ENCODE measurements at places on chromosomes 5 and 9.

DNA sequence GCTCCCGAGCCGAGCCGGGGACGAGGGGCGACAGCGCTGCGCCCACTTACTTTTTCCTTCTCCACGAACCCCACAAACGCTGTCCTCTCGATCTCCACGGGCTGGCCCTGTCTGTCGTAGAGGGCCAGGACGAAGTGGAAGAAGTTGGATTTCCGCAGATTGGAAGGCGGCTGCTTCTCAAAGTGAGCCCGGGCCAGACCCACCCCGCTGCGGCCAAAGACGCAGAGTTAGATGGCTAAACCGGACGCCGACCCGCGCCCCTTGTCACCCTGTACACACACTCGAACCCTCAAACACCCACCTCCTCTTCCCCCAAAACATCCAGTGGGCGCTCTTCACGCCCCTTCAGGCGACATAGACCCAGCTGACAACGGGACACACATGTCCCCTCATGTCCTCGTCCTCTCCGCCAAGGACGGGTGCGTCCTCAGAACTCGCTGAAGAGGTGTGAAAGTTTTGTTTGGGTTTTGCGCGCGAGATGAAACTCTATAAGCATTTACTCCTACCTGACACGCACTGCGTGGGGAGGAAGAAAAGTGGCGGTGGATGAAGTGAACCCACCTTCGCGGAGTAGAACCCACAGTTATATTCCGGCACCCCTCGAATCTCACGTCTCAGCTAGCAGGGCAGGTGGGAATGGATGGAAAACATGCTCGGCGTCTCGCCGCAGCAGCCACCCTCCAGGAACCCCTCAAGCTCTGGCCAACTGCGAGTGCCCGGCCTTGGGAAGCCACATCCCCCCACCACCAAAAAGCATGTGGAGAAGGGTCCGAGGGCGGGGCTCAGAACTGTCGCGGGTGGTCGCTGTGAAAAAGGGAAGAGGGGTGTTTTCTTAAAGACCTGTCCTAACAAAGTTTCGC is 2.6 kb downstream of the EBF1 start:
- no peak for DNase-seq

GRCh38 chr5:65811885-65812284 is 89.9 kb downstream of the NLN start:
- DNase-seq = no peak

- DNase-seq = no peak
Measured at GRCh38 chr9:79208791-79209396, 362.9 kb upstream of the TLE4 start.

DNA sequence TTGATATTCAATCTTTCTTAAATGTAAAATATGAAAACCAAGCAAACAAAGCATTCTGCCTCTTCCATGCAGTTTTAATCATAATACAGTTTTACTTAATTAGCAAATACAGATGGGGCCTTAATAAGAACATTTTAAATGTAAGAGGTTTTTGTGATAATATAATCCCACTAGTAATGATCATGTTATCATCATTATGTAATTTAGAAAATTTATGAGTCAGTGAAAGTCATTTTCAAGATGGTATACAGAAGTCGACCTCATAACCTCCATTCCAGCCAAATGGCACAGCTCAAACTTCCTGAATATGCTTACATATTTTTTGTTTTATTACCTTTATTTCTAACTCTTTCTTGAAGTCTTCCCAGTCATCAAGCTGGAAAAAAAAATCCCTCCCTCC is 102.2 kb upstream of the GNA14 start:
- DNase-seq = no peak

DNA sequence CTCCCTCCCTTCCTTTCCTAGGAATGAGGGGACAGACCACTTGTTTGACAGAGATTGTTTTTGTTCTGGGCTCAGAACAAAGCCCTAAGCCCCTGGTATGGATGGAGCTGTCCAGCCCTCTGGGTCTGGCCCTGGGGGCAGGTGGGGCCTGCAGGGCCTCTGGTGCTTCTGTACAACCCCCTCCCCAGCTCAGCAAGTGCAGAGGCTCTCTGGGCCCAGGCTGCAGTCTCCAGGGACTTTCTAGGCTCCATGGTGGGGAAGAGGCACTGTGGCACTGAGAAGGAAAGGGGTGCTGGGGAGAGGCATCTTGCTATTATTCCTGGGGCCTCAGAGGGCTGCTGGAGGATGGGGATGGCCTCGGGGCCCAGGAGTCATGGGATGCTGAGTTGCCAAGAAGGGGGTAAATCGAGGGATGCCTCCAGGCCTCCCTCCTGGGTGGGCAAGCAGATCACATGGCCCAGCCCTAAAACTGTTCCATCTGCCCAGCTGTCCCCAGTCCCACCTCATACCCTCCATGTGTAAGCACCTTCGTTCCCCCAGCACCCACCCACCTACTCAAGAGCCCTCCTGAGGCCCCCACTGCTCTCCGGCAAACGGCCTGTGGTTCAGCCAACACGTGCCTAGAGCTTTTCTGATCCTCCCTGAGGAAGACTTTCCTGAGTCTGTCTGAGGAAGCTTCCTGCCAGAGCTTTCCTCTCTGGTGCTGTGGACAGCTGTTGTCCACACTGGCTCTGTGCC is 225.7 kb downstream of the CACNA1B start:
- DNase-seq = no peak

DNA sequence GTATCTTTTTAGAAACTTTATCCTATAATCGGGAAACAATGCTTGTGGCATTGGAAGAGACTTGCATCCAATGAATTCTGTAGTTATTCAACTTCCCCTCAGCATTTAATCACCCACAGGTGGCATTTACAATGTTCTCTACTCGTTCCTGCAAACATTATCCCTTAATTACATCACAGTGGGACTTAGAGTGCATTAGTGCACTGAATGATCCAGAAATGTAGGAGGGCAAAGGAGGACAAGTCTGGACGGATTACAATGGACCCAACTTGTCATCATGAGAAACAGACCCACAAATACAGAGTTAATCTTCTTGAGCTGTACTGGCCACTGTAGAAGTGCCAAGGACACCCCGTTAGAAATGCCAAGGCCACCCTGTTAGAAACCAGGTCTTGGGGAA is 129.1 kb downstream of the DOCK8 start:
- no peak for DNase-seq

- DNase-seq = no peak
Measured at GRCh38 chr5:108353087-108353486, 28.8 kb downstream of the FBXL17 start.

DNA sequence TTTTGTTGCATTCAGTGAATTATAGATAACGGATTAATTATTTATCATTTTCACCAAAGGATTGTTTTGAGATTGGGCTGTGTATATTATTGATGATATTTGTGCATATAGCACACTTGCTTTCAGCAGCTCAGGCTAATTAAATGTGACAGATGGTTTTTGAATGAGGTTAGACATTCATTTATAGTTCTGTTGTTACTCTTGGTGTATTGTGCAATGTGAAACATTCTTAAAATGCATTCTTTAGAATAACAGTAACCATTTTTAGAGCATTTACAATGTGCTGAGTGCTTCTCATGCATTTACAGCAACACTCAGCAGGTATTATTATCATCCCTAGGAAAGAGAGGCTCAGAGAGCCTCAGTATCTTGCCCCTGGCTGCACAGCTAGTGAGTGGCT is 23.8 kb downstream of the NANS start:
- DNase-seq = no peak

DNA sequence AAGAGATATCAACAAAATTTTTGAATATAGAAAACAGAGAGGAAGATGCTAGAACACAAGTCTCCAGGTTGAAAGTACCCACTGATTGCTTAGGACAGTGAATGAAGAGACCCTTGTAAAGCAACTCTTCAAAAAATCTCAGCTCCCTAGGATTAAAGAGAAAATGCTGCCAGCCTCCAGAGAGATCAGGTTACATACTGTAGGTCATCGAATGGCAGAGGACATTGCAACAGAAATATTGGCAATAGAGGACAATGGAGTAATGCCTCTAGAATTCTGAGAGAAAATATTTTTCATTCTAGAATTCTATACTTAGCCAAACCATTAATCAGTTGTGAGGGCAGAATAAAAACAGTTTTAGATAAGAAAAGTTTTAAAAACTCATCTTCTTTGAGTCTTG is 43.1 kb upstream of the ELL2 start:
- no peak for DNase-seq

GRCh38 chr5:136087961-136088871 is 44.4 kb upstream of the SMAD5 start:
- peak; percentile 49 for DNase-seq

GRCh38 chr5:123755653-123756317 is 243.8 kb downstream of the CSNK1G3 start:
- DNase-seq = peak; percentile 58

GRCh38 chr5:132493241-132493640 is 2.7 kb upstream of the IRF1 start:
- DNase-seq = no peak

GRCh38 chr5:175133185-175133584 is 310.8 kb downstream of the DRD1 start:
- DNase-seq = no peak

GRCh38 chr9:33817327-33818166 is 587 bp downstream of the UBE2R2 start:
- DNase-seq = peak; percentile 38

- no peak for DNase-seq
Measured at GRCh38 chr5:142852416-142853198, 82.4 kb downstream of the ARHGAP26 start.

DNA sequence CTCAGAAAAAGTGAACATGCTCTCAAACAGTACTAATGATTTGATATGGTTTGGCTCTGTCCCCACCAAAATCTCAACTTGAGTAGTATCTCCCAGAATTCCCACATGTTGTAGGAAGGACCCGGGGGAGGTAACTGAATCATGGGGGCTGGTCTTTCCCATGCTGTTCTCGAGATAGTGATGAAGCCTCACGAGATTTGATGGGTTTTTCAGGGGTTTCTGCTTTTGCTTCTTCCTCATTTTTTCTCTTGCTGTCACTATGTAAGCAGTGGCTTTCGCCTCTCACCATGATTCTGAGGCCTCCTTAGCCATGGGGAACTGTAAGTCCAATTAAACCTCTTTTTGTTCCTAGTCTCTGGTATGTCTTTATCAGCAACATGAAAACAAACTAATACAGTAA is 401.3 kb downstream of the BNC2 start:
- DNase-seq = no peak

DNA sequence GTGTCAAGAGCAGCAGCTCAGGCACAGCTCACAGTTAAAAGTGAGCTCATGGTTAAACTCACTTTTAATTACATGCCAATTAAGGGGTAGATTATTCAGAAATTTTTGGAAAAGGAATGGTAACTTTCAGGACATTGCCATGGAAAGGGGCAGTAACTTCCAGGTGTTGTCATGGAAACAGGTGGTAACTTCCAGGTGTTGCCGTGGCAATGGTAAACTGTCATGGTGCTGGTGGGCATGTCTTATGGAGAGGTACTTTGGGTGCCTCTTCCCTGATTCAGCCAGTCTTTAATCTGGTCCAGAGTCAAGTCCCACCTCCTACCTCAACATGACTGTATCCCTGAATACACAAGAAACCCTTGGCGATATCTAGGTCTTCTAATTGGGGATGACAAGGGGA is 223.2 kb upstream of the TAS2R1 start:
- DNase-seq = no peak

DNA sequence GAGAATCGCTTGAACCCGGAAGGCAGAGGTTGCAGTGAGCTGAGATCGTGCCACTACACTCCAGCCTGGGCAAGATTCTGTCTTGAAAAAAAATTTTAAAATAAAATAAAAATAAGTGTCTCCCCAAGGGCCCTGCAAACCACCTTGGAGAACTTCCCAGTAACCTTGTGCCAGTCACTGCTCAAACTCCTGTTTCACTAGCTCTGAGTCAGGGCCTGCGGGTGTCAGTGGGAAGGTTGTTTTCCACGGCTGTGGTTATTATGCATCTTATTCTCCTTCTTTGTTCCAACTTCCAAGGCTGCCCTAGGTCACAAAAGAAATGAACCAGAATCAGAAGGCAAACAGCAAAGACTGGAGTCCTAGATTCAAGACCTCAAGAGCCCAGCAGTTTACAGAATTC is 246.7 kb downstream of the ADAMTSL1 start:
- peak; percentile 43 for DNase-seq

GRCh38 chr5:125717209-125717608 is 706.0 kb upstream of the GRAMD2B start:
- peak; percentile 76 for DNase-seq

DNA sequence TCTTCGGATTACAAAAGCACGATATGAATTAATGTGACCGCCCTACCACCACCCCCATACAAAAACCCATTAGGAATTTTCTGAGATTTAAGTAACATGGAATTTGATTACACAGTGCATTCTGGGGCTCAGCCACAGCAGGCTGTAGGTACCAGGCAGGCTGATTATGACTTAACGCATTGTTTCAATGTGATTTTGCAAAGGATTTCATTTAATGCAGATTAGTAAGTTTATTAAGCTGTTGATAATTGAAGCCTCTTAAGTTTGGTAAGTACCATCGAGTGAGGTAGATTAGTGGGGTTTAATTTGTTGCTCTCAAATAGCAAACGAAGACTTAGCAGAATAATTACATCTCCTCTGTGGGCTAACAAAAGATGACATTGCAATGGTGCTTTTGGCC is 240.1 kb downstream of the TRPM3 start:
- DNase-seq = no peak

- DNase-seq = no peak
Measured at GRCh38 chr9:130299785-130300615, 34.4 kb downstream of the HMCN2 start.

Data from skeletal muscle cell (primary cell).